ENCODE measurements at places on chromosomes 1 and 21.
A peak's percentile ranks its signal among the peaks of the same experiment; 100 is the strongest.

DNA sequence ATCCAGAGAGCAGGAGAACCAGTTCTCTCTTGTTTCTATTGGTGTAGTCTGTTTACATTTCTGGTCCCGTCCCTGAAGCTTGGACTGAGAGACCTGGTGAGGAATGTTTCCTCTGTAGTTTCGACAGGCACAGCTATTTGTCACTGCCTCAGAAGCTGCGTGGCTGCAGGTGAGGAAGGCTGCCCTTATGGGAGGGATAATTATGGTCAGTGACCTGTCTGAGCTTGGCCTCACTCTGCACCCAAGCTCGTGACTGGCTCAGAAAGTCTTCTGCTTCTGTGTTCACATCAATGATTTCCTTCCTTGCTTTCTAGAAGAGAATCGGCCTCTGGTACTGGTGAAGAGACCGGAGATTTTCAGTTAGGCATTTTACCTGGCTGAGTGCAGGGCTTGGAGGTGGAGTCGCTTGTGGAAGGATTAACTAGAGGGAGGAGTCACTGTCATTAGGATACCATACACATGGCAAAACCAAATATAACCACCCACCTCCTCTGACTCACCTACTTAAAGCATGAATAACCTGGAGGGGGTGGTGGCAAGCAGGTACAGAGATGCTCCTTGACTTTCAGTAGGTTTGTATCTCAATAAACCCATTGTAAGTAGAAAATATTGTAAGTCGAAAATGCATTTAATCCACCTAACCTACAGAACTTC lies 19.9 kb upstream of the WDR26 start:
- no peak for DNase-seq

- DNase-seq: no peak
Measured at GRCh38 chr1:194298007-194298598, 1111.7 kb upstream of the B3GALT2 start.

DNA sequence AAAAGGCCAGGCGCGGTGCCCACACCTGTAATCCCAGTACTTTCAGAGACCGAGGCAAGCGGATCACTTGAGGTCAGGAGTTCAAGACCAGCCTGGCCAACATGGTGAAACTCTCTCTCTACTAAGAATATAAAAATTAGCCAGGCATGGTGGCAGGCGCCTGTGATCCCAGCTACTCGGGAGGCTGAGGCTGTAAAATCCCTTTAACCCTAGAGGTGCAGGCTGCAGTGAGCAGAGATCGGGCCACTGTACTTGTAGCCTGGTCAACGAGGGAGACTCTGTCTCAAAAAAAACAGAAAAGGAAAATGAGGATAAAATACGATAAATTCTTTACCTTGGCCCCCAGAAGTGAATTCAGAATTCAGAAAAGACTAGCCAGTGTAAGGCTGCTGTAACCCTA lies 1.6 kb downstream of the TMEM50B start:
- no peak for DNase-seq

GRCh38 chr1:218397752-218398339 lies 52.7 kb downstream of the TGFB2 start:
- DNase-seq: no peak

- DNase-seq: no peak
Measured at GRCh38 chr1:172255223-172255560, 165.3 kb upstream of the C1orf105 start.

DNA sequence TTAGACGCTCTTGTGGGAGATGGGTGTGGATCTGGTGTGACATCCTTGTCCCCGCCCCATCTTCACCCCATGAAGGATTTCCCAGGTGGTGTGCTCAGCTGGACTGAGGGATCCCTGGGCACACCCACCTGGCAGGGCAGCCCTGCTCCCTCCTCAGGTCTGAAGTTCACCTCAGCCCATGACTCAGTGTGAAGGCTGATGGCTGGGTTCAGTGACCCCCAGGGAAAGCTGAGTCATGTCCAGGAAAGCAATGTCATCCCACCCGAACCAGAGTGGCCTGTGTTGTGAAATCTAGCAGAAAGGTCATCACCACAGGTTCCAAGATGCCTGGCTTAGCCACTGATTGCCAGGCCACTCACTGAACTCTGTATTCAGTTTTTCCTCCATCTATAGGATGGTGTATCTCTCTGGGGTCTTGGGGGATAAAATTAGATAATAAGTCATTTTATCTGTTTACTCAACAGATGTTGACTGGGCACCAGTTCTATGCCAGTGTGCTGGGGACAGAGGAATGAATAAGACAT lies 97.7 kb upstream of the JUN start:
- DNase-seq: no peak

DNA sequence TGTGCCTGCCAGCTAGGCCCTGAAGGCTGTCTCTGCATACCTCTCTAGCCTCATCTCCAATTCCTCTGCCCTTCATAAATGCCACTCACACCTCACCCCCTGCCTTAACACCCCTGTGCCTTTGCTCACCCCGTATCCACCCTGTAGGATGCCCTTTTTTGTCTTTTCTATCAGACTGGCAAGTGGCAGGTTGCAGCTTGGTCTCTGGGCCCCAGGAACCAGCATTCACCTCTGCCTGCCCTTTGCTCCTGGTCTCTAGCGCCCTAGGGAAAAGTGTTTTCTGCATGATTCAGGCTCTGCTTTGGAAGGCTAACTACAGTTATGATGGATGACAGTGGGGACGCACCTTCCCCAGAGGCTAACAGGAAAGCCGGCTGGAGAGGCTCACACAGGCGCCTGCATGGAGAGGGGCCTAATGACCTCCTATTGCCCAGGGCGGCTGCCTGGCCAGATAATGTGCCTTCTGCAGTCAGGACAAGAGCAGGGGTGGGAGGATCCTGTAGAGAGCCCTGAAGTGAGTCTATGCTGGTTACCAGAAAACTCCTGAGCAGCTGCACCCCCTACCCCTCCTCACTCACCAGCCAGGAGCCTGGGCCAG lies 11.2 kb downstream of the KANK4 start:
- DNase-seq: no peak

GRCh38 chr21:46052703-46053651 lies 44.9 kb upstream of the COL6A2 start:
- no peak for DNase-seq

DNA sequence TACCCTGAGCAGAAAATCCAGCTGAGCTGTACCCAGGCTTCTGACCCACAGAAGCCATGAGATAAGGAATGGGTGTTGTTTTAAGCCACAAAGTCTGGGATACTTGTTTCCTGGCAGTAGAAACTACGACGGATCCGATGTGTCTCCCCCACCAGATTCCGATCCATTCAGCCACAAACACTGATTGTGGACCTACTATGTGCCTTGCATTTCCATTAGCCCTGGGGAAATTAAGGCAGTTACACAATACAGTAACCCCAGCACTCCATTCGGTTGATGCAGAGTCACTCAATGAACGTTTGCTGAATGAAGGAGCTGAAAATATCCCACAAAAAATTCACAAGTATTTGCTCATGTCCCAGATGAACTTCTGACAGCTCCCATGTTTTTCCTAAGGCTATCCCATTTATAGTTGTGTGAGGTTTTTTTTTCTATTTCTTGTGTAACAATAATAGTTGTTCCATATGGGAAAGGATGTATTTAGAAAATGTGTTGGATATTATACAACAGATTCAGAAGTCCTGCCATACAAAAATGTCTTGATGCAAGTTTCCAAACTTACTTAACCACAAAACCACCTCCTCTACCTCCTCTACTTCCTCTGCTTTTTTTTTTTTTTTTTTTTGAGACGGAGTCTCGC lies 29.6 kb upstream of the KAZN start:
- no peak for DNase-seq

DNA sequence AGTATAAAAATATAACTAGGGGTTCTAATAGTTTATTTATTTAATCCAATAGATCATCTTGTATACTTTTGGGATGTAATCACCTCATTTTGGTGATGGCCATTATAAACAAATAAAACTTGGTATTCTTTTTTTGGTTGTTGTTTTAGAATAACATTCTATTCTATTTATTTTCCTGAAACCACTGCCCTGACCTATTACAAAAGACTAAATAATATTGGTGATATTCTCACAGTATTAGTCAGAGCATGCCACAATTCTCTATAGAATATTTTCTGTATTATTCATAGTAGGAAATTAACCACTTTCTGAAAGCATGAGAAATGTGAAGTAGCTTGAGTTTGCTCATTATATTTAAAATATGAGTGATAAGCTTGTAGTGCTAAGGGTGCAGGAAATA lies 54.1 kb upstream of the LRRC7 start:
- DNase-seq: no peak

DNA sequence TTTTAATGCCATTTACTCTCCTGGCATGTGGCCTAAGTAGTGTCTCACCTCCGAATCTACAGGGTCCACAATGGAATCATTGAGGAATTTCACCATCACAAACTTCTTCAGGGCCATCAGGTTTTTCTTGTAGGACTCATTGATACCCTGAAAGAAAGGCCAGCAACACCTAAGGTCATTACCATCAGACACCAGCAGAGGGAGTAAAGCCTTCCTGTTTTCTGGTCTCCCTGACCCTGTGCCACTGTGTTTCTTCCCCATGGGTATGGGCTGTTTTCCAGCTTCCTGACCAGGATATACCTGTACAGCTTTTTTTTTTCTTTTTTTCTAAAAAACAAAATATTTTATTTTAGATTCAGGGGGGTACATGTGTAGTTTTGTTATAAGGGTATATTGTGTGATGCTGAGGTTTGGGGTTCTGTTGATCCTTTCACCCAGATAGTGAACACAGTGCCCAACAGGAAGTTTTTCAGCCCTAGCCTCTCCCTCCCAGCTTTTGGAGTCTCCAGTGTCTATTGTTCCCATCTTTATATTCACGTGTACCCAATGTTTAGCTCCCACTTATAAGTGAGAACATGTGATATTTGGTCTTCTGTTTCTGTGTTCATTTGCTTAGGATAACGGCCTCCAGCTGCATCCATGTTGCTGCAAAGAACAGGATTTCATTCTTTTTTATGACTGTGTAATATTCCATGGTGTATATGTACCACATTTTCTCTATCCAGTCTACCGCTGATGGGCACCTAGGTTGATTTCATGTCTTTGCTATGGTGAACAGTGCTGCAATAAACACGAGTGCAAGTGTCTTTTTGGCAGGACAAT lies 18.3 kb downstream of the PPT1 start:
- DNase-seq: peak; percentile 17

GRCh38 chr1:36329817-36330216 lies 6.4 kb upstream of the EVA1B start:
- DNase-seq: no peak

GRCh38 chr1:107936498-107937481 lies 28.2 kb downstream of the VAV3 start:
- no peak for DNase-seq

GRCh38 chr1:4517186-4517954 lies 137.0 kb upstream of the AJAP1 start:
- DNase-seq: no peak

DNA sequence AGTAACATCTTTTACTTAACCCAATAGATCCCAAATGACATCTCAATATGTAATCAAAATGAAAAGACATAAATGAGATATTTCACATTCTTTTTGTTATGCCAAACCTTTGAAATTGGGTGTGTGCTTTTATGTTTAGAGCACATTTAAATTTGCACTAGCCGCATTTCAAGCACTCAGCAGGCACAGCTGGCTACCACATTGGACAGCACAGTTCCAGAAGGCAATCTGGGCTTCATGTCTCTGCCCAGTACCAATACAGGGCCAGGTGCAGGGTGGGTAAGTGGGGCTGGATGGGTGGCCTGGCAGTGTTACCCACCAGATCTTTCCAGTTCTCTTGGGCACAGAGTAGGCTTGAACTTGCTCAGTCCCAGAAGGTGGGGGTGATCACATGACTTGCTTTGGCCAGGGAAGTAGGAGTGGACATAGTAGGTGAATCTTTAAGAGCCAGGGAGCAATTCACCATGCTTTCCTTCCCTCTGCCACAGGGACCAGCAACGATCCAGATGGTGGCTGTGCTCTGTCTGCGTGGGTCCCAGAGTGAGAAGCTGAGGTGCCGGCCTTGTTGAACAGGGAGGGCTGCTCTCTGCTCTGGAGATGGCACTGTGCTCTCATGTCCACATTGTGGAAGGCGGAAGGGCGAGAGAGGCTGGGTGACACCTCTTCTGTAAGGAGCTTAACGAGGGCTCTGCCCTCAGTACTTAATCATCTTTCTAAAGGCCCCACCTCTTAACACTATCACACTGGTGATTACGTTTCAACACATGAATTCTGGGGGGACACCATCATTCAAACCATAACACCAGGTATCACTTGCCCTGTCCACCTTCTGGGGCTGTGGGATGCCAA lies 261.4 kb downstream of the GRIK3 start:
- no peak for DNase-seq

DNA sequence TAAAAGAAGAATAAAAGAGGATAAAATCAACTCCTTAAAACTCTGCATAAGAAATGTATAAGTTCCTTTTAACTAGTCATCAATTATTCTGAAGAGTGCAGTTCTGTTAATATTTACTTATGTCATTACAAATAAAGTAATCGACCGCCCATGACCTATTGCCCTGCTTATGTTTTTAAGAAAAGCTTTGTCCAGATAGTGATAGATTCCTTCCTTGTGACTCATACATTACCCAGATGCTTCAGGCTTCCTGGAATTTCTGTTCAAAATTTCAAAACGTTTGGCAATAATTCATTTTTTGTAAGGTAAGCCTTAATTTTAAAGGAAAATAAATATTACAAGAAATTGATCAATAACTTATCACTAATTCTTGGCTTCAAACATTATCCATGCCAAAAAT lies 918.2 kb upstream of the ADGRL2 start:
- no peak for DNase-seq

DNA sequence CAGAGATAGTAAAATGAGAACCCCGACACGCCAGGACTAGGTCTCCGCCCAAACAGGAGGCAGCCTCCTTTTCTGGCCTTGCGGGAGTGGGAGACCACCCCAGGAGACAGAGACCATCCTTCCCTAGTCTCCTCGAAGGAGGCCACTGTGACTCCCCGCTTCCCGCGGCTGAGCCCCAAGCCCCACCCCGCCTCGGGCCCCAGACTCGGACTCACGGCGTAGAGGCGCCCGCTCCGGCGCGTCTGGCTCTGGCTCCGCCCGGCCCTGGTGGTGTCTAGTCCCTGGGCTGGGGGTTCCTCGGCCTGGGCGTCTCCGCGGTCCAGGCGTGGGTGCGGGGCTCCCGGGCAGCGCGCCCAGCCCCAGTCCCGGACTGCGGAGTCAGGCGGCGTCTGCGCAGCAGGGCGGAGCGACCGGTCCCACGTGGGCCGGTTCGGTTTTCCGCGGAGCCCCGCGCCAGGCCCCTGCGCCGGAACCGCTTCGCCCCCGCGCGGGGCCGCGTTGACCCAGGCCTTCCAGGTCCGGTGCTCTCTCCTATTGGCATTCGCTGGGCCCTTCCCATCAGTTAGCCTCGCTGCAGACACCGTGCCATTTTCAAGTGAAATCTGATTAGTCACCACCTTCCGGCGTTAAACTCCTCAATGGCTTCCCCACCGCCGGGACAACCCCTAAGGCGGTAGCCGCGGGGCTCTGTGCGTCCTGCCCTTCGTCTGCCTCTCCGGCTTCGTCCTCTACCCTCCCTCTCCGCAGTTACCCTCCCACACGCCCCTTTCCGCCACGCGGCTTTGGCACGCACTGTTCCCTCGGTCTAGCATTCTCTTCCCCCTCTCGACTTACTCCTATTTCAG lies at the start of gene C1orf216:
Gene C1orf216, minus strand, starts transcription at position 393 of the 845 bp plus-strand sequence. CDS start 2,563 bp downstream, outside the sequence.
- peak; percentile 70 for DNase-seq

Measured in posterior cingulate gyrus (tissue), 11 donors.